Suppressor macrophage treated with lipopolysaccharide for 4 hours (primary cell): ENCODE measurements at places on chromosomes 16 and 17.

DNA sequence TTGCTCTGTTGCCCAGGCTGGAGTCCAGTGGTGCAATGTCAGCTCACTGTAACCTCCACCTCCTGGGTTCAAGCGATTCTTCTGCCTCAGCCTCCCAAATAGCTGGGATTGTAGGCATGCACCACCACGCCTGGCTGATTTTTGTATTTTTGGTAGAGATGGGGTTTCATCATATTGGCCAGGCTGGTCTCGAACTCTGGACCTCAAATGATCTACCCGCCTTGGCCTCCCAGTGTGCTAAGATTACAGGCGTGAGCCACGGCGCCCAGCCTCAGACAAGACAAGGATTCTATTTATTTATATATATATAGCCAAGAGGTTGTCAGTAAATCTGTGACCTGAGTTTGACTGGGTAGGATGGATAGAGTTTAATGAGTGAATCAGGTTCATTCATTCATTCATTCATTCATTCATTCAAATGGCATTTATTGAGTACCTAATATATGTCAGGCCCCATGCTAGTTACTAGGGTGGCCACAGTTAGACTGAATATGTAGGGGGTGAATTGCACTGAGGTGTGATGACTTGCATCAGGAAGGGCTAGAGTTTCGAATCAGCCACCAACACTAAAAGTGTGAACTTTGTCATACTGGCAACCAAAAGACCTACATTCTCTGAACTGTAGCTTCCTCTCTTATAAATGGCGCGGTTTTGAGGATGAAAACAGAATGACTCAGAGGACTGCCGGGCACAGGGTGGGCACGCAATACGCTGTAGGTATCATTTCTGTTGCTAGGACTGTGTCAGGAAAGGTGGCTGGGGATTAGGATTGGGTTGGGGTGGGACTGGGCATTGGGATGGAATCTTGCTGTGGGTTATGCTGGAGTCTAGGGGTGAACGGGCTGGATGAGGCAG, 37.8 kb downstream of the ITGAE start:
- peak; percentile 43 for DNase-seq

DNA sequence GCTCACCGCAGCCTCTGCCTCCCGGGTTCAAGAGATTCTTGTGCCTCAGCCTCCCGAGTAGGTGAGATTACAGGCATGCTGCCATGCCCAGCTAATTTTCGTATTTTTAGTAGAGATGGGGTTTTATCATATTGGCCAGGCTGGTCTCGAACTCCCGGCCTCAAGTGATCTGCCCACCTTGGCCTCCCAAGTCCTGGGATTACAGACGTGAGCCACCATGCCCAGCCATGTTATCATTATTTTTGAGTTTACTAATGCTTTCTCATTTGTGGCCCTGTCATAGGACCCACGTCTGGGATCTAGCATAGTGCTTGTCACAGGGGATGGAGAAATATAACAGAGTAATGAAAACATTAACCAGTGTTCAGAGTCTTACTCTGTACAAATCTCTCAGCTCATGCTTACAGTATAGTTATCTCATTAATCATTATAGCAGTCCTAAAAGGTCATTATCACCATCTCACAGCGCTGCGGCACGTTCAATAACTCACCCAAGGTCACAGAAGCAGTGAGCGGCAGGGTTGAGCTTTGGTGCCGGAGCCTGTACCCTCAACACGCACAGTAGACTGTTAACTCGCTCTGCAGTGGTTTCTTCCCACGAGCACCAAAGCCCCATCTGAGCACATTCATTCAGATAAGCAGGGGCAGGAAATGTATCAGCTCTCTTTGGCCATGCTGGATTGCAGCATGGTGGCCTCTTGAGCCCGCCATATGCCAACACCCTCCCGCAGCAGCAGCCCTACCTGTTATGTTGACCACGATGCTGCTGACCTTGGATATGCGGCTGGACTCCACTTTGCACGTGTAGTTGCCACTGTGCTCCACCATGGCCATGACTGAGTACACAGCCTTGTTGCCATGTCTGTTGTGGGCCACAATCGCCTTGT, 21.4 kb downstream of the PECAM1 start:
- DNase-seq = no peak

GRCh38 chr17:4733073-4733531, 1.9 kb downstream of the MED11 start:
- DNase-seq = peak; percentile 92

DNA sequence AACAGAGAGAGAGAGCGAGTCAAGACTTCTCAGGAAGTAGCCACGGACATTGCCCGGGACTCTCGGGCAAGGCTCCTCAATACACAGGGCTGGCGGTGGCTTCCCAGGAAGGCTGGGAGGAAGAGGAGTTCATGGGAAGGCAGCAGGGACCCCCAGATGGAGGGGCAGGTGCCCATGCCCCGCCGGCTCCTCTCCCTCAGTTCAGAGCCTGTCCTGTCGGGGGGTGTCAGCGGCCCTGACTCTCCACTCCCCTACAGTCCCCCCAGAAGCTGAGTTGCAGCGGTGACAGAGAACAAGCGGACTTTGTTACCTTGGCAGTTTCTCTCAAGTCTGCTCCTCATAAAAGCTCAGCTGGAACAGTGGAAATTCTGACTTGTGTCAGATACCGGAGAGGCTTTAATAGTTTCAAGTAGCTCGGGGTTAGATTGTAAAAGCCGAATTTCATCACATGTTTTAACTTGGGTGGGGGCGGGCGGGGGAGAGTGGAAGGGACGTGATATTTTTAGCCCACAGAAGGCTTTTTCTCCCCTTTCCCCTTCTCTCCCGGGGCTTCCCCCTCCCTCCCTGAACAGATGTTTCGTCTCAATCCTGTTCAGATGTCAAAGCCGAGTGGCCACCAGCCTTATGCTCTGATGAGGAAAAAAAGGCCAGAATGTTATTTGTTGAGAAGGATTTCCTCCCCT, 65.2 kb downstream of the NKD1 start:
- peak; percentile 16 for DNase-seq

DNA sequence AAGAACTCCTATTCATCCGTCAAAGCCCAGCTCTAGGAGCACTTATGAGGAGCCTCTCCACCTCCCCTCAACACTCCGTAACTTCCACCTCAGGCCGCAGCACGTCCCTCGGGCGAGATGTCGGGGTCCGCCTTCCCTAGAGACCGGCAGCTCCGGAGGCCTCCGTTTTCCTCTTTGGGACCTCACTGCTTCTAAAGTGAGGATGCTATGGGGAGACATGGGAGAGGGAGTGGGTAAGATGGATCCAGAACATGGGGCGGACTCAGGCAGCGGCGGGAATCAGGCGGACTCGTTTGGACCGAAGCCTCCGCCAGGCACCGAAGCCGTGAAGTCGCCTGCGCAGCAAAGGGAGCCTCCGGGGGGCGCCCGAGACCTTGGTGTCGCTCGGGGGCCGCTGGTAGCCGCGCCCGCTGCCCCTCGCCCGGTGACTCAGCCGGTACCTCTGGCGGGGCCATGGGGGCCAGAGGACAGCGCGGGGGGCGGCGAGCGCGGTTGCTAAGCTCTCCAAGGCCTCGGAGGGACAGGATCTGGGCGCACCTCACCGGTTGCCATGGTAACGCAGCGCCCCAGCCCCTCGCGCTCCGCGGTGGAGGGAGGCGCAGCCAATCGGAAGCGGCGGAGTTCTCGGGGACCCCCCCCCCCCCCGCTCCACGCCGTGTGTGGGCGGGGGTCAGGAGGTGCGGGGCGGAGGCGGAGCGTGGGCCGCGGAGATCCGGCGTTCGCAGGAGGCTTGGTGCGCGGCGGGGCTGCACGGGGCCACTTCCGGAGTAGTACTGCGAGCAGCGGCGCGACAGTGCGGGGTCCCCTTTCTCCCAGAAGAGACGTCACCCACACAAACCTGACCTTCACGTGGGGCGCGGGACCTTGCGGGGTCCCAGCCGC, 1.3 kb upstream of the HIC1 start:
- peak; percentile 83 for DNase-seq

DNA sequence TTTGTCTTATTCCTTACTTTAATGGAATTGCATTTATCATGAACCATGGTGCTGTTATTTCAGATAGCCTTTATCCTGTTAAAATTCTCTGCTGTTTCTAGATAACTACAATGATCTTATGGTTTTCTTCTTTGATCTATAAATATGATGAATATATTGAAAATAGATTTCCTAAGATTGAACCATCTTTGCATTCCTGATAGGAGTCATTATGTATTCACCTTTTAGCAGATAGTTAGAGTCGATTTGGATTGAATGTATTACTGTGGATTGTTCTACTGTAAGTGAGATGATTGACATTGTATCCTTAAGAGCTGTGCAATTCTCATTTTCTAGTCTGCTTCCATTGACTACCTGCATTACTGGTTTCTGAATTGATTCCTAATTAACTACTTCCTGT, 165.0 kb upstream of the CACNG3 start:
- DNase-seq = no peak

DNA sequence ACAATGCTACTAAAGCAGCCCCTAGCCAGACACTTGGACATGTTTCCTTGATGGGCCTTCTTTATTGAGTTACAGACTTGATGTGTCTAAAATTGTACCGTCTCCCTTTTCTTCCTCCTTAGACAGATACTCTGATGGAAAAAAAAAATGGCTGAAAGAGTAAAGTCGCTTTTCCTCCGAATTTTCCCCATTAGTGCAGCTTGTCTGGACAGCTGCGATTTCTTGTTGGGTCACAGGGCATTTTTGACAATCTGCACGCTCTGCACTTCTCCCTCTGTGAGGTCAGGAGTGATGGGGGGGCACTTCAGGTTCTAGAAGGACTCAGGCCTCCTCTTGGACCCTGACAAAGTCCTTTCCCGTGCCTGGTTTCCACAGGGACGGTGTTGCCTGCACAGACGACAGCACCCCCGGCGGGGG, 968 bp upstream of the PRKAR1A start:
- no peak for DNase-seq

- DNase-seq = peak; percentile 21
Measured at GRCh38 chr17:68612923-68613292, 11.7 kb upstream of the FAM20A start.

GRCh38 chr16:68064791-68065365, 20.3 kb upstream of the NFATC3 start:
- DNase-seq = peak; percentile 78

DNA sequence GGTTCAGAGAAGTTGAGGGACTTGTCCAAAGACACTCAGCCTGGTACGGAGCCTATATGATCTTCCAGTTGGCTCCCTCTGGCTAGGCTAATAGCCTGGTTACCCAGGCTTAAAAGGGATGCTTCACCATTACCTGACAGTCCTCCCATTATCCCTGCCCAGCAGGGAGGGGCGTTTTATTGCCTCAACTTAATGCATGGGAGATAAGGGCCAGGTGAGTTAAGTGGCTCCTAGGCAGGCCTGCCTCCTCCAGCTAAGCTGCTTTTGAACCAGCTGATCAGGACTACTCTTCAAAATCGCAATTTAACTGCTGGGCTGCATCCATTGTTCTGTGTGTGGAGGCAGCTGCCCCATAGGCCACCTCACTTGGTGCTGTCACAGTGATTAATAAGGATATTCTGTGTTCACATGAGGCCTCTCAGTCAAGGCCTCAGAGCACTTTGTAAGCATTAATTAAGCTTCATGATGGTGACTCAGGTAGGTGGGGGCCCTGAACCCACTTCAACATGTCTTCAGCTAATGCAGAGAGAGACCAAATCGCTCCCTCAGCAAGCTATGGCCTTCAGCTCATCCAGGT, 27.9 kb downstream of the SMPD3 start:
- no peak for DNase-seq

DNA sequence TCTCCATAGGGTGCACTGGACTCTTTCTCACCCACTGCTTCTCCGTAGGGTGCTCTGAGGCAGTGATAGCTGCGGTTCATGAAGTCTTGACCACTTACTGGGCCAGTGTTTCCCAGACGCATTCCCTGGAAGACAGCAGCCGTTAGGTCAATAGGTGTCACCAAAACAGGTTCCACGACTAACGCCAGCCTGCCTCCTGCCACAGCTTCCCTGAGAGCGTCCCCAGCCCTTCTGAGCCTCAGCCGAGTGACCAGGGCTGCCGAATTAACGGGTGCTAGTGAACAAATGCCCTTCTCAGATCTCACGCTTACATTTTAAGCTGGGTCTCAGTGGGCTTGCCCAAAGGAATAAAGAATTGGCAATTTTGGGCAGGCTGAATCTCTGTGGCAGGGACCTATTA, 188.7 kb upstream of the TNRC6C start:
- no peak for DNase-seq

- no peak for DNase-seq
Measured at GRCh38 chr16:11170696-11171447, 85.1 kb downstream of the SOCS1 start.

- no peak for DNase-seq
Measured at GRCh38 chr16:89458967-89459366, 31.4 kb downstream of the ANKRD11 start.

DNA sequence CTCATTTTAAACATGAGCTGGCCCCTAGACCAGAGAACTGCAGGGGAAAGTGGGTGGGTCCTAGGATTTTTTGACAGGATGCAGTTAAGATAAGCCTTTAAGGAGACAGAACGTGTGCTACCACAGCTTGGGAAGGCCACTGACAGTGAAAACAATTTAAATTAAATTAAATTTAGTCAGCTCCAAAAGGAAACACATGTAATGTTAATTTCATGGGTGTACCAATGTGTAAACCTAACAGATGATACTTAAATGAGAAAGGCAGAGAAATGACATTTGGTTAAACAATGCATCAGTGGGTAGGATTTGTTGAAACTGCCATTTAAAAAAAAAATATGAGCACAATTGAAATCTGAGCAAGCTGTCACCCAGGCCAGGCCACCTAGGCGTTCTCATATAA, 250.8 kb downstream of the XYLT1 start:
- no peak for DNase-seq

- DNase-seq = no peak
Measured at GRCh38 chr16:68873635-68874471, 30.5 kb downstream of the TANGO6 start.

GRCh38 chr16:457732-458400, 32.4 kb downstream of the RAB11FIP3 start:
- no peak for DNase-seq
